ENCODE measurements at places on chromosomes 4 and X.

DNA sequence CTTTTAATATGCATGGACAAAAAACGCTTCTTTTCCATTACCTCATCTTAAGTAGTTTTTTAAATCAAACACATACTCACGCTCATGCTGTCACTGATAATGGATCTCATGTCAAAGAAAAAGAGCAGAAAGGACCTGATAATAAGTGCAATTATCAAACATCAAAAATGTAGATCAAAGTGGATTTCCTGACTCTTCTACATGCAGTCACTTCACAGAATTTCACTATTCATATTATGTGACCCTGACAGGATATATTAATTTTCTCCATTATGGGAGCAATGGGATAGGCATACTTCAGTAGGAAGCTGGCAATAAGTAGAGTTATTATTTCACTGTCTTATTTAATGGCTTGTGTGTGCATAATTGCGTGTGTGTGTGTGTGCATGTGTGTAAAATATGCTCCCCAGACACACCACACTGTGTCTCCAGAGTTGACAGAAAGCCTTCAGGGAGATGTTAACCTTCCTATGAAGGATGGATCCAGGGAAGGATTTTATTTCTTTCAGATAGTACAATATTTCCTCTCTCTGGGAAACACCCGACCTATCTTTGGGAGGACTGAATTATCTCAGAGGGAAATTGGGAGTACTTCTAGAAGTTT is 445.2 kb downstream of the SH2D1A start:
- DNase-seq: no peak

GRCh38 chrX:1389181-1389992 is 2.5 kb downstream of the SLC25A6 start:
- DNase-seq: no peak

GRCh38 chrX:105126201-105126600 is 94.3 kb downstream of the TEX13A start:
- DNase-seq: no peak

GRCh38 chr4:107710493-107711459 is 9.3 kb downstream of the PAPSS1 start:
- no peak for DNase-seq

- no peak for DNase-seq
Observed at GRCh38 chrX:9343971-9344370, 120.9 kb upstream of the TBL1X start.

GRCh38 chrX:34764852-34765361 is 107.8 kb upstream of the TMEM47 start:
- DNase-seq: no peak

DNA sequence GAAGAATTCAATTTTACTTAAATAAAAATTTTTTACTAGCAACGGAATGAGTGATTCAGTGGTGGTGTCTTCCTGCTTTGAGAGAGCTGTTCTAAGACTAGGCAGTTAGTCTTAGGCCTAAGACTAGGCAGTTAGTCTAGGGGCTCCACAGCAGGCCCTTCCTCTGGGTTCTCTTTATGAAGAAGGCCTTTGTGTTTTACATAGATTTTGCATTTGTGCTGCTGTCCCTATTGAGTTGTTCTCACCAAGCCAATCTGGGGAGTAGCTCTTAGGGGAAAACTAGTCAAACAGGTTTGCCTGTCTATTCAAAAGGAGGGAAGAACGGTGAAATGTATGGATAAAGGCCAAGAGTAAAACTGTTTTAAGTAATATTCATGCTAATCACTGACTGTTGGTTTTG is 7.6 kb downstream of the UGT8 start:
- no peak for DNase-seq

- no peak for DNase-seq
Observed at GRCh38 chr4:45750721-45751120, 373.1 kb downstream of the GABRG1 start.

GRCh38 chr4:48739560-48740019 is 40.5 kb downstream of the FRYL start:
- DNase-seq: no peak

- no peak for DNase-seq
Observed at GRCh38 chrX:10904220-10904619, 206.9 kb upstream of the HCCS start.

DNA sequence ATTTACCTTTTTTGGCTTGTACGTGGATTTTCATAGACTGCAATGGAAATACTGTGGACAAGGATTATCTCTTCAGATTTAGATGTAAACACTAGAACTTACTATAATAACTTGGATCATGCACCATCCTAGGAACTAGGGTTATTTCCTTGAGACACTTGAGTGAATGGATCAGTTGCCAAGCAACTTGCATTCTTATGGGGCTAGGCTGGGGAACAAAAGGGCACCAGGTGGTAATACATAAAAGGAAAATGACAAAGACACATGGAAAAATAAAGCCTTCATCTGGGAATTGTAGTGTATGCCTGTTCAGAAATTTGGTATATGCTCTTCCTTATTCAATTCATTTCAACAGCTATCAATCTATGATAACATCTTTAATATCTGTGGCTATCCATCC is 247.1 kb downstream of the SPRY1 start:
- DNase-seq: no peak

- DNase-seq: no peak
Observed at GRCh38 chrX:150767475-150768131, 74.4 kb downstream of the MTMR1 start.

GRCh38 chr4:104365618-104366017 is 129.1 kb downstream of the CXXC4 start:
- no peak for DNase-seq

GRCh38 chr4:75048208-75048879 is 115.4 kb downstream of the PARM1 start:
- DNase-seq: no peak

DNA sequence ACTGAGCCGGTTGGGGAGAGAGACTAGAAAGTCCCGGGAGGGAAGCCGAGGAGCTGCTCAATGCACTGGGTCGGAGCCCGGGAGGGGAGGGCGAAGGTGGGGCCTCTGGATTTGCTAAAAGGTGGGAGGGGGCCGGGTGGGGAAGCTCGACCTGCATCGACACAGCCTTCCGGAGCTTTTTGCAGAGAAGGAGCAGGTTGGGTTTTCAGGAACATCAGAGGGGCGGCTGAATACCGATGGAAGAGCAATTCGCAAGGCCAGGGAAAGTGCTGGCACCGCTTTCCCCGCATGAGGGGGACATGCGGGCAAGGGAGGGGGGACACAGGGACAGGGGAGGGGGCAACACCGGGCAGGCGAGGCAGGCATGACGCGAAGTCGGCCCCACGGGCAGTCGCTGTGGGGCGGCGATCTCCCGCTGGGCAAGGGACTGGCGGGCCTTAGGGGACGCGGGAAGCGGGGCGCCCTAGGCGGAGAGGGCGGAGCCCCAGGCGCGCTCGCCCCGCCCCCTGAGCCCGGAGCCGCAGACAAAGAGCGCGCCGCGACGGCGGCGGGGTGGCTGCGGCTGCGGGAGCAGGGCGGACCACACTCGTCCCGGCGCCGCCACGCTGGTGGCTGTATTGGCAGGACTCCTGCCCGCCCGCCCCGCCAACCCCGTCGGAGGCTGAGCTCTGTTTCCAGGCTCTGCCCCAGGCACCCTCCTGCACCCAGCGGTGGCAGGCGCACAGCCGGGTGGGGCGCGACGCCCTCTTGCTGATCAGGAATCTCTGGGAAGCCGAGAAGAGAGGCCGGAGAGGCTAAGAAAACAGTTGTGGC is 11.6 kb downstream of the PDZD4 start:
- DNase-seq: peak; percentile 19

GRCh38 chr4:159150821-159151390 is 48.0 kb downstream of the RAPGEF2 start:
- DNase-seq: no peak

GRCh38 chr4:26568446-26568994 is 15.4 kb upstream of the TBC1D19 start:
- DNase-seq: no peak

Data from stimulated activated CD4-positive, alpha-beta T cell treated with anti-CD3 and anti-CD28 coated beads, TNF-alpha, amount 100 ng/mL, for 4 hours (primary cell).